ENCODE measurements at places on chromosomes 12 and 14.

GRCh38 chr12:97940629-97941028 is 478.0 kb downstream of the RMST start:
- DNase-seq, result no peak

- DNase-seq, result no peak
Observed at GRCh38 chr12:26277506-26278246, 82.3 kb downstream of the SSPN start.

DNA sequence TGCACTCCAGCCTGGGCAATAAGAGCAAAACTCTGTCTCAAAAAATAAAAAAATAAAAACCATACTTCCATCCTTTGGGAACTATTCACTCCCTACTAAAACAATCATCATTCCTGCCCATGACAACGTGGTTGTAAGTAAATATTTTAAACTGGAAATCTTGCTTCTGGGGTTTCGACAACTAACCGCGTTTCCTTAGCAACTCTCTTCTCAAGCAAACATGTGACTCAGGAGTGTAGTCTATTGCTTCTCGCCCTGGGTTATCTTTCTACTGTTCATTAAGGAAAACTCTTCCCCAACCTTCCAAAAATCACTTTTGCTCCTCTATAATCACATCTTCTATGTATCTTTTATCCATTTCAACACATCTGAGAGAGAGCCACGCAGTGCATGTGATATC is 21.8 kb downstream of the APPL2 start:
- DNase-seq, result no peak

DNA sequence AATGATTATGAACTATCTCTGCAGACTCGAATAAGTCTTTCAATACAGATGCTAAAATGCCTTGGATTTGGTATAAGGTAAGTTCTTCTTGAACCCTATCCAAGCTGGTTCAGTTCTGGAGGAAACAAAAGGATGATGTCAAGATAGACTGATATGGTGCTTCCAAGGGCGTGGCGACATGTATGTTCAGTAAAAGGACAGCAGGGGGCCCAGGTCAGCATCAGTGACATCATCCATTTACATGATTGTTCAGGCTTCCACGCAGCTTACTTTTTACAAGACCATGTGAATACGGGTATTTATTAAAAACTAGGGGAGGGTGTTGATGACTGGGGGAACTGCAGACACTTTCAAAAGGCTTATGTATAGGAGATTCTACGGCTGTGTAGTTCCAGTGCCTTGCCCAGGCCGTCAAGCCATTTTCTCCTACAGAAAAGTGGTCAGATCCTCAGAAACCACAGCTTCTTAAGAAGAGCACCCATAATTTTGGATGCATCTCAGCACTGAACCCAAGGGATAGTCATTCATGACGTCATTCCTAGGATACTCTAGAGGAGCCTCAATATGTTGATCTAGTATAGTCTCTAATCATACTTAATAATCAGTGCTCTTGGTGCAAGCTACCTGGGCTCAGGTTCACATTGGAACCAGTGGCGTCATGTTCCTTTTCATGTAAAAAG is 527.7 kb downstream of the FUT8 start:
- DNase-seq, result no peak

GRCh38 chr12:117980616-117981015 is 11.8 kb upstream of the KSR2 start:
- DNase-seq, result no peak

DNA sequence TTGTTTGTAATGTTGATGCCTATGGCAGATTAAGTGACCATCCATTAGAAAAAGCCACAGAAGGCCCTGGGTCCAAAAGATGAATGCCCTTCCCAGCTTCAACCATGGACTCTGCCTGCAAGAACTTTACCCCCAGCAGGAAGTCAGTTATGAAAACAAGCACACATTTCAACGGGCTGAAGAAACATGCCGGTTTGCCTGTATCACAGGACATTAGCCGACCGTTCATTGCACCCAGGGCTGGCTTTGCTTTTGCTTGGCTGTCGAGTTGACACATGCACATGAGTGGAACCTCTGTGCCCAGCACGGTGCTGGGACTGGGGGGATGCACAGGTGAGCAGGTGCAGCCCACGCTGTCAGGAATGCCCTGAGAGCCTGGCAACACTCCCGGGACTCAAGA is 1087.0 kb downstream of the BCL11B start:
- DNase-seq, result no peak

DNA sequence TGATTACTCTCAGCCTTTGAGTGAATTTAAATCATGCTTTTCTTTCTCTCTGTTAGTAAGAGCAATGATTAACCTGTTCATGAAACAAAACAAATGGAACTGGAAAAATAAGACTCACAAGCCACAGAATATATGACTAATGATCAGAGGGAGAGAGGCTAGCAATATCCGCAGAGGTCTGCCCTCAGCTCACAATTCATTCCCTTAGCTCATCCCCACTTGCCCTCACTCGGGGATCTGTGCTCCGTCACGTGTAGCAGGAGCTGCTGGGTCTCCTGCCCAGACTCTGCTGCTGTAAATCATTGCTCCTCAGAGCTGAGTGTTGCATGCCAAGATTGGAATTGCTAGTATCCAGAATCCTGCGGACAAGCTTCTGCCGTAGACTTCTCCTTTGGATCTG is 53.1 kb upstream of the GNG2 start:
- DNase-seq, result no peak

- no peak for DNase-seq
Observed at GRCh38 chr14:69948351-69948750, 69.1 kb downstream of the SMOC1 start.

DNA sequence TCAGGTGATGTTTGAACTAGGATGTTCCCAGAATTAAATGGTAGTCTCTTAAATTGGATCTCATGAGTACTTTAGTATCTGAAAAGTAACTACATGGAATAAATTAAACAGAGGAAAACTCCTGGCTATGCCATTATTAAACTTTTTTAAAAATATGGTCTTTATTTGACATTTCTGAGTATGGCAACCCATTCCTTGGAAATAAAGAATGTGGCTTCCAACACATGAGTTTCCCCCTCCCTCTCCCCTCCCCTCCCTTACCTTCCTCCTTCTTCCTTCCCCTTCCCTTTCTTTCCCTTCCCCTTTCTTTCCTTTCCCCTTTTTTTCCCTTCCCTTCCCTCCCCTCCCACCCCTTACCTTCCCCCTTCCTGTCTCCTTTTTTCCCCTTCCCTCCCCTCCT is 940.2 kb downstream of the DIO2 start:
- no peak for DNase-seq

DNA sequence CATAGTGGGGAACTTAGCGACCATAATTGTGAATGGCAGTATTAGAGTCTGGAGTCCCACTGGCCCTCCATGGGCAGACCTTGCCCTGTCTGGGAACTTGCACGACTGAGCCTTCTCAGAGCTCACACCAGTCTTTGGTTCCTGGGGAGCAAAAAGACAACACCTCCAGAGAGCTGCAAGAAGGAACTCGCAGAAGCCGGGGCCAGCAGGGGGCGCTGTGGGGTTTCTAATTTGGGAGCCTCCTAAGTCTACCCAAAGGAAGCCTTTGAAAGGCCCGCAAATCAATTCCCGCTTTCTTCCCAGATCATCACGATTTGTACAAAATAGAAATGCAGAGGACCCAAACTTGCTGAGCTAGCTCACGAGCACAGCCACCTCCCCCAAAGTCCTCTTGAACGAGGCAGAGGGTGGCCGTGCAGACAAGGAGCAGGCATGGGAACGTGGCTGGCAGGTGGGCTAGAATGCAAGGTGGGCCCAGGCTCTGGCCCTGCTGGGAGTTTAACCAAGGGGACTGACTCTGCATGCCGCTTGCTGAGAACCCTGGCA is 46.3 kb upstream of the FBXO21 start:
- peak; percentile 36 for DNase-seq

- no peak for DNase-seq
Observed at GRCh38 chr14:32073537-32074189, 3.4 kb upstream of the ARHGAP5 start.

- DNase-seq, result no peak
Observed at GRCh38 chr14:62097072-62097471, 334.9 kb downstream of the SNAPC1 start.

DNA sequence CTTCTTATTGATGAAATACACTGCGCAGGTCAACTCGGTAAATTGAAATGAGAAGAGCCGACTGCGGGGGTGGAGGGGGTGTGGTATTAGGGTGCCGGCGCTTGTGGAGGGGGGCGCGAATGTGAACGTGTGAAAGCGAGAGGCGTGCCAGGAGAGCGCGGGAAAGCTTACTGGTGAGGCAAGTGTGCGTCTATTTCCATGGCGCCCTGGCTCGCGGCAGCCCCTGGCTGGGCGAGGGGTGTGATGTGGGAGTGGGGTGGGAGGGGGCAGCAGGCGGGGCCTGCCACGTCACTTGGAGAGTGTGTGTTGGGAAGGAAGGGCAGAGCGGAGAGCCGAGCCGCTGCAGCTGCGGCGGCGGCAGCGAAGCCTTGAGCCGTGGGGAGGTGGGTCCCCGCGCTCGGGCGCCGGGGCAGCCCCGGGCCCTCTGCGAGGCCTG is 88.8 kb downstream of the GALNT8 start:
- DNase-seq, result no peak

DNA sequence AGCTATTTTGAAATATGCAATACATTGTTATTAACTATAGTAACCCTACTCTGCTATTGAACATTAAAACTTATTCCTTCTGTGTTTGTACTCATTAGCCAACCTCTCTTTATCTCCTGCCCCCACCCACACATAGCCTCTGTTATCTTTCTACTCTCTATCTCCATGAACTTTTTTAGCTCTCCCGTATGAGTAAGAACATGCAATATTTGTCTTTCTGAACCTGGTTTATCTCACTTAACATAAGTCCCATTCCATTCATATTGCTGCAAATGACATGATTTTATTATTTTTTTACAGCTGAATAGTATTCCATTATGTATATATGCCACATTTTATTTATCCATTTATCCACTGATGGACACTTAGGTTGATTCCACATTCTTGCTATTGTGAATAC is 79.0 kb upstream of the AMIGO2 start:
- no peak for DNase-seq

GRCh38 chr12:9115731-9116559 is at the start of gene A2M:
Gene A2M (minus strand): TSS chr12:9115919. CDS start chr12:9115849, 70 bp downstream.
- no peak for DNase-seq

GRCh38 chr14:79074510-79074909 is 904.3 kb downstream of the NRXN3 start:
- DNase-seq, result no peak

- DNase-seq, result no peak
Observed at GRCh38 chr14:104169699-104170479, 31.5 kb downstream of the KIF26A start.

- DNase-seq, result no peak
Observed at GRCh38 chr12:6607751-6608591, 792 bp upstream of the CHD4 start.

DNA sequence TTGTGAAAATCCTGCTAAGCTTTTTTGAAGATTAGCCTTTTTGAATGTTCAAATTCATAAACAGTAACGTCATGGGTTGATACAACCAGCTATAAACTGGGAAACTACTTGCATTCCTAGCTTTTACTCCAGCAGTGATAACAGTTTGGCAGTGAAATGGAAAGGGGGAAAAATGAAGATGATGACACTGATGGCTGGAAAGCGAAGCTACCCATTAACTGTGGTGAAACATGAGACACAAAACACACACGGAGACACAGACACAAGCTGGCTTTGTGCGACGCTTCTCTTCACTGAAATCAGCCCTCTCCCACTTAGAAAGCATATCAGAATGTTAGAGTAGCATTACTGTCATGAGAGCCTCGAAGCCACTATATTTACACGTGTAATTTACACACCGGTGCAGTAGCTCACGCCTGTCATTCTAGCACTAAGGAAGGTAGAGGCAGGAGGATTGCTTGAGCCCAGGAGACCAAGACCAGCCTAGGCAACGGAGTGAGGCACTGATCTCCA is 15.7 kb downstream of the VPS37B start:
- no peak for DNase-seq

- DNase-seq, result no peak
Observed at GRCh38 chr14:100796946-100797345, 29.0 kb upstream of the MEG3 start.

GRCh38 chr14:102955636-102956408 is 33.4 kb downstream of the AMN start:
- no peak for DNase-seq

GRCh38 chr12:107374161-107374840 is 281.0 kb upstream of the CRY1 start:
- no peak for DNase-seq

GRCh38 chr12:71947645-71948105 is 9.0 kb downstream of the TPH2 start:
- DNase-seq, result no peak

- DNase-seq, result no peak
Observed at GRCh38 chr12:122062832-122063693, 15.5 kb upstream of the MLXIP start.

DNA sequence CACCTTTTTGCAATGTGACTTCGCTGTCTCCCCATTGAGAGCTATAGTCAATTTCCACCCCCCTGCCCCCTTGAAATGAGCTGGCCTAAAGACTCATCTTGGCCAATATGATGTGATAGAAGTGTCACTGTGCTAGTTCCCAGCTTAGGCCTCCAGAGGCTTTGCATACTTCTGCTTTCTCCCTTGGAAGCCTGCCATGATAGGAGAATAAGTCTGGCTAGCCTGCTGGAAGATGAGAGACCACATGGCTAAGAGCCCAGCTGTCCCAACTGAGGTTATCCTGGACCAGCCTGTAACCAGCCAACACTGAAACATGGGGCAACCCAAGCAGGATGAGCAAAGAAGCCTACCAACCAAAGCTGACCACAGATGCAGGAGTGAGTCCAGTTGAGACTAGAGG is 196.9 kb downstream of the GRIN2B start:
- no peak for DNase-seq

DNA sequence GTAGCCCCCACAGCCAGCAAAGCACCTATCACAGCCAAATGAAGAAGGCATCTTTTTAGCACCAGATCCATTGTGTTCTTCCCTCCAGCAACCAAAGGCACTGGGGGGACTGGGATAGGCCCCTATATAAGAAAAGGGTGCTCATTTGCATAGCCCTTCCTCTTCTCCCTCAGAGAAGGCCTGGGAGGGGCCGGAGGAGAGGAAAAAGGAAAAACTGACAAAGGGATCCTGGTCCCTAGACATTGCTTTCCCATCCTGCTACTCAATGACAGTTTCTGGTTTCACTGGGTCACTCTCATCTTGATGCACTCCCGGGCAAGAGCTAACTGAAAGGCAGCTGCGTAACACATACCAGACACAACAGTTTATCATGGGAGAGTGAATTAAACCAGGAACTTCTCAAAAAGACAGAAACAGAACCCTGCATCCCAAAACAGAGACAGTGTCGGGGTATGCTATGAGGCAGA is at the start of gene PMEL:
PMEL (minus strand) TSS at position 102 of the 467 bp plus-strand sequence; CDS start at position 71, 31 bp downstream.
- DNase-seq, result no peak

DNA sequence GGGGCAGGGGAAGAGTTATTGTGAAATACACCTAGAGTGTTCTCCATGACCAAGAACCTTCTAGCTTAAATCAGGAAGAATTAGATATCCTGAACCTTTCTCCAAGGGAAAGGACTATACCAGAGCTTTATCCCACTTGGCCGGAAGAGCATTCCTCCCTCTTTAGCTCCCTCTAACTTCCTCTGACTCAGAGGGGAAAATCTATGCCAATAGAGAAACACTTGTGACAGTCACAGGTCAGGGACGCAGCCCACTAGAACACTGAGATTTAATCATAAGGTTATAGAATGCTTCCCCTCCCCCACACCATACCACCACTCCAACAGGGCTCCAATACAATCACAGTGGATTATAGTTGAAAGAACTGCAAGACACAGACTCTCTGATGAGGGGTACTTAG is 55.4 kb upstream of the RFX4 start:
- no peak for DNase-seq

All from activated naive CD4-positive, alpha-beta T cell (primary cell).